Stimulated activated naive CD8-positive, alpha-beta T cell treated with anti-CD3 and anti-CD28 coated beads, Interleukin-15, amount 100 ng/mL, for 72 hours (primary cell): ENCODE measurements at places on chromosomes 12 and 14.
A peak's percentile ranks its signal among the peaks of the same experiment; 100 is the strongest.

DNA sequence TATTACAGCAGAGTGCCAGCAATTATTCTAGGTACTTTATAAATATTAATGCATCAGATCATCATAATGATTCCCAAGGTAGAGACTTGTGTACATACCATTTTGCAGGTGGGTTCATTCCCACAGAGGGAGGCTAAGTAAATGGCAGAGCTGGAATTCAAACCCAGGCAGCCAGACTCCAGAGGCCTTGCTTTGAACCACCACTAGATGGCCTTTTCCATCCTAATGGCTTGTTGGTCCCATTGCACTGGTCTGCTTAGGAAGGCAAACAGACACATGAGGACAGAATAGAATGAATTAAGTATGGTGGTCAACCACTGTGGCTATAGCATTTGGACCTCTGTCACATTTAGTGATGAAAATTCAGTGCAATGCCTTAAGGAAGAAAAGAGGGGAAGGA lies 158.7 kb downstream of the METTL25 start:
- DNase-seq = no peak

DNA sequence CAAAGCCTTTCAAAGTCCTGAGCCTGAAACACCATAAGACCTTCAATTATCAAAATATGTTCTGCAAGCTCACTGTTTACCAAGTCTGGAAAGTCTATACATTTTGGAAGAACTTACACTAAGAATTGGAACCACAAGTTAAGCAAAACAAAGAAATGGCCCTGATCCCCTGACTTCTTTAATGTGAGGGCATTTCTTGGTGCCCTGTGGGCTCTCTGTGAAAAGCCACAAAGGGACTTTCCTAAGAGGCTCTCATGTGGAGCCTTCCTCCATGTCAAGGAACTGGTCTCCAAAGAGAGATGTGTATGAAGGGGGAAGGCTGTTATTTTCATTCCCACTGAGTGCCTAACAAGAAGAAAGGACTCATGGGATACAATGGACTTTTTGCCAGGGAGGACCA lies 13.5 kb upstream of the MYH6 start:
- DNase-seq = peak; percentile 40

DNA sequence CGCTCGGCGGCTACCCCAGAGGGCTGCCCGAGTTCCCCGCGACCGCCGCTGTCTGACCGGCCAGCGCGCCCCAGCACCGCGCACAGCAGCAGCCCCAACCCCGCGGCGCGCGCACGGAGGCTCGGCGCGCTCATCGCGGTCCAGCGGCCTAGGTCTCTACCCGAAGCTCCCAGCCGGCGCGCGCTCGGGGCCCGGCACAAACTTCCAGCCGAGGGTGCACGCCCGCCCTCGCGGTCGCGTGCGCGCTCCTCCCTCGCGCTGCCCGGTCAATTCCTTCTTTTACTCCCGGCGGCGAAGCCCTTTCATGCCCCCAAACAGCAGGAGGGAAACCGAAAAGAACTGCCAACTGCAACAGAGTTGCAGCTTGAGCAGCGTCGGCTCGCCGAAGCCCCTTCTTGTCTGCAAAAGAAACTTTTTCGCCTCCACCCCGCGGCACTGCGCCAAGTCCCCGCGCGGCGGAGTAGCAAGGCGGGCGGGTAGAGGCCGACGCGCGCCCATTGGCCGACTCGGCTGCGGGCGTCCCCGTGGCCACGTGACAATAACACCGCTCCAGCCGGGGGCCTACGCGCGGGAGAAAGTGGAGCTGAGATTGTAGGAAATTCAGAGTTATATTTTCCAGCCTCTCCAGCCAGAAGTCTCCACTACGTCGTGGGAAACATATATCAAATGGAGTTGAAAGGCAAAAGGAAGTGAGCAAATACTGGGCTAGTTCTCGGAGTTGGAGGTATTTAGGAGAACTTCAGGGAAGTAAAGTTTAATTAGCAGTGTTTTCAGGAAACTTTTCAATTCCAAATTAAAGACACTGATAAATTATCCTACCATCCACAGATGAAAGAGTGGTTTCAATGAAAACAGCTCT lies at the start of gene LRIG3:
LRIG3 (minus strand) TSS at position 403 of the 859 bp plus-strand sequence; CDS start at position 134, 269 bp downstream.
- DNase-seq = peak; percentile 18

- no peak for DNase-seq
Measured at GRCh38 chr12:15090441-15090840, 117.6 kb downstream of the PDE6H start.

DNA sequence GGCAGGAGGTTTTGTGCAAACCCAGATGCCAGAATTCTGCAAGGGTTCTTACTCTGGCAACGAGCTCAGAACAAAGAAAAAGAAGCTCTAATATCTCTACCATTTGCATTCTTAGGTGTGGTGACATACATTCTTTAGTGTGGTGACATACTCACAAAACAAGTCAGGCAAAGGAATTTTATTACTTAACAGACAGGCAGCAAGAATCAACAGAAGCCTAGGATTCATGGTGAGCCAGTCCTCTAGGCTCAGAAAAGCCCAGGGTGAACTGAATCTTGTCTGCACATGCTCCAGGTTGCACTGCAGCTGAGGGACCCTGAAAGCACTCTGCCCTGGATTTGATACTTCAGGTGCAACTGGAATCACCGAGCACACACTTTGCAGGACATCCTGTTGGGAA lies 122.4 kb upstream of the PTPRQ start:
- no peak for DNase-seq

DNA sequence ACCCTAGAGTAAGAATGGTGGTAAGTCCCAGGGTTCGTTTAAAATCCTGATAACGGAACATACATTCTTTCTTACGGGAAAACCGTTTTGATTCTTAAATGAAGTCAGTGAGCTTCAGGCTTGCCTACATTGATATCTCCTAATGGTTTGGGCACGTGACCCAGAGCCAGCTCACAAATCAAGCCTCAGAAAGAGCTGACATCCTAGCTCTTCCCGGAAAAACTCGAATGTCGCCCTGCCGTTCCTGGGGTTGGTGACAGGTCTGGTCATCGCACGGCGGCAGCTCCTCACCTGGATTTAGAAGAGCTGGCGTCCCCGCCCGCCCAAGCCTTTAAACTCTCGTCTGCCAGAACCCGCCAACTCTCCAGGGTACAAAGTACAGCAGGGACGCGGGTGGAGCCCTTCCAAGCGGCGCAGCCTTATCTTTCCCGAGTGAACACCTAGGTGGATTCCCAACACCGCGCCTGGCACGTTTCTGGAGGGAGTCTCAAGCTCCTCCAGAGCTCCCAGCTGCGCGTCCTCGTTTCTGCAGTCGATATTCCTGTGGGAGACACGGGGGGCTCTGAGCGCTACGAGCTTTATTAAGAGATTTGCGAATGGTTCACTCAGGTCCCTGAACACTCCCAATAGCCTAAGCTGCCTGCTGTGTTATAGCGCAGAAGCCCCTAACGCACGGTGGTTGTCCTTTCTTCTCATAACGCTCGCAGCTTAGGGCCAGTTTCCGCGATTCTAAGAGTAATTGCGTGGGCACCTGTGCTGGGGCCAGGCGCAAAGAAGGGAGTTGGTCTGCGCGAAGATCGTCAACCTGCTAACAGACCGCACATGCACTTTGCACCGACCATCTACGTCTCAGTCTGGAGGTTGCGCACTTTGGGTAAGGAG lies at the start of gene SSTR1:
SSTR1 (plus strand) TSS at position 169 of the 882 bp plus-strand sequence. CDS start 1,486 bp downstream, outside the sequence.
- DNase-seq = no peak

DNA sequence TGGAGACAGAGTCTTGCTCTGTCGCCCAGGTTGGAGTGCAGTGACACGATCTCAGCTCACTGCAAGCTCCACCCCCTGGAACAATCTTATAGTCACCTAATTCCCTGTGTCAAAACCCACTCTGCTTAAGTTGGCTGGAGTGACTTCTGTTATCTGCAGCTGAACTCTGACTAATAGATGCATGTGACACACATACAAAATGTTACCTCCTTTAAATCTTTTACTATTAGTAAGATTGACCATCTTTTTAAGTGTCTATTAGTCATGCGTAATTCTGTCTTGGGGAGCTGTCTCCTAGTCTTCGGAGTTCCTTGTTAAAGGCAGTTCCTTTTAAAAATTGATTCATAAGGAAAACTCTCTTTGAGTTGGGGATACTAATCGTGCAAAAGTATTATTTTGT lies 7.4 kb downstream of the IFI27L1 start:
- DNase-seq = no peak

DNA sequence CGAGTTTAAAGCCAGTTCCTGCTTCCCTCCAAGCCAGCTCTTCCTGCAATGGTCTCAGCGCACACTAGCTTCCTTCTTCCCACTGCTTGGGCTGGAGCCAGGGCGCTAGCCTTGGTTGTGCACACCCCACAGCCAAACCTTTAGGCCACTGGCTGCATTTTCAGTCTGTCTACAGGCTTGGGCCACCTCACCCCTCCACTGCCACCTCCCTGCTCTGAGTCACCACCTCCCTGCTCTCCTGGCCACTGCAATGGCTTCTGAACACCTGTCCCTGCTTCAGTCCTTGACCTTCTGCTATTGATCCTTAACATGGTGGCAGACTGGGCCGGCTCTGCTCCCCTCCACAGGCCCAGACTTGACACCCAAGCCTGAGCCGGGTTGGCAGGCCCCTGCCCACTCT lies 151.1 kb downstream of the RBM19 start:
- no peak for DNase-seq

GRCh38 chr14:90503582-90503981 lies 106.8 kb downstream of the CALM1 start:
- DNase-seq = no peak

- no peak for DNase-seq
Measured at GRCh38 chr12:113114447-113115178, 20.9 kb downstream of the RASAL1 start.

- no peak for DNase-seq
Measured at GRCh38 chr14:99790201-99790977, 2.8 kb upstream of the EML1 start.
